Hippocampal formation (tissue), 2 donors: ENCODE measurements at places on chromosomes 1 and 21.
A peak's percentile ranks its signal among the peaks of the same experiment; 100 is the strongest.

DNA sequence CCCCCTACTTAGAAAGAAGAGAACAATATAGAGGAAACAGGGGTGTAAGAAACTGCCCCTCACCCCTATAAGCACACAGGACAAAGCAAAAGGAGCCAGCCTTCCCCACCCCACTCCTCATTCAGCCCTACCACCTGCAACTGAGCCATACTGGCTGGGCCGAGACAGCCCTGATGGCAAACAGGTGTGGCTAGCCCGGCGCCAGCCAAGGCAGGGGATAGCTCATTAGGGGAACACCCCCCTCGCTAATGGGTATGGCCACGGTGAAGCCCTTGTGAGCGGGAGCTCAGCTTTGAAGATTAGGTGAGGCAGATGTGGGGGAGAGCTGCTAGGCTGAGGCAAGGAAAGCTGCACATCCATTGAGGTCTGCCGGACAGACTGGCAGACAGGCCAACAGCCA, 65.5 kb downstream of the ERI3 start:
- DNase-seq = no peak

- no peak for DNase-seq
These were observed 47.0 kb upstream of the MPC2 start for GRCh38 chr1:167983797-167984420.

DNA sequence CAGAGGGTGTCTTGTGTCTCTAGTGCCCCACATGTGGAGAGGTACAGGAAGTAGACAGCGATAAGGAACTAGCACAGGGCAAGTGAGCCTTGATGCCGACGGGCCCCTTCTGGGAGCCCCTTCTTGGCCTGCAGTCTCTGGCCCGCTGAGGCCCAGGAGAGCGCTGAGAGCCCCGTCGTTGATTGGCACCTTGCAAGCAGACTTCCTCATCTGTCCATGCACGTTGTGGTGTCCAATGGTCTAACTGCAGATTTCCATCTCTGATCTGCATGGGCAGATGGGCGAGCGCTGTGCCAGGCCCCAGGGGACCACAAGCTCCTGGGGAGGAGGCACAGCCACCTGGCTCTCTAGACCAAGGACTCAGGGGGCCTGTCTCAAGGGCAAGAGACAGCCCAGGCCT, 32.4 kb downstream of the PLEKHA6 start:
- DNase-seq = no peak

- no peak for DNase-seq
These were observed 7.1 kb downstream of the IFI44L start for GRCh38 chr1:78627321-78627720.

DNA sequence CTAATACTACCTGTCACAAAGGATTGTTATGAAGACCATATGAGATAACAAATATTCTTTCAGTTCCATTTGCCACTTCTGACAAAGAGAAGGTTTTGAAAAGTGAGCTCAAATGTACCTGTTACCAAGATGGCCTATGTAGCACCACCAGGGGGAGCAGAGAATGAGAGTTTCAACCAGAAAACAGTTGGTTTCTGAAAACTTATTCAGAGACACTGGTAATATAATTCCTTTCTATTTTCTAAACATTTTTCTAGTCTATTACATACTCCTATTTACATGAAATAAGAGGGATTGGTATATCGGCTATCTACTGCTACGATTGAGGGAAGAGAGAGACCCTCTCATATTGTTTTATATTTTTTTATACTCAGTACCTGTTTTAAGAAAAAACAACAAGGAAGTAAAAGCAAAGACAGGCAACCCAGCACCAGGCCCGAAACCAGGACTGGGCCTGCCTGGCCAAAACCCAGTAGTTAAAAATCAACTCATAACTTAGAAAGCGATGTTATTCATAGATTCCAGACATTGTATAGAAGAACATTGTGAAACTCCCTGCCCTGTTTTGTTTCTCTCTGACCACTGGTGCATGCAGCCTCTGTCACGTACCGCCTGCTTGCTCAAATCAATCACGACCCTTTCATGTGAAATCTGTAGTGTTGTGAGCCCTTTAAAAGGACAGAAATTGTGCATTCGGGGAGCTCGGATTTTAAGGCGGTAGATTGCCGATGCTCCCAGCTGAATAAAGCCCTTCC, 48.3 kb downstream of the IL23R start:
- no peak for DNase-seq

DNA sequence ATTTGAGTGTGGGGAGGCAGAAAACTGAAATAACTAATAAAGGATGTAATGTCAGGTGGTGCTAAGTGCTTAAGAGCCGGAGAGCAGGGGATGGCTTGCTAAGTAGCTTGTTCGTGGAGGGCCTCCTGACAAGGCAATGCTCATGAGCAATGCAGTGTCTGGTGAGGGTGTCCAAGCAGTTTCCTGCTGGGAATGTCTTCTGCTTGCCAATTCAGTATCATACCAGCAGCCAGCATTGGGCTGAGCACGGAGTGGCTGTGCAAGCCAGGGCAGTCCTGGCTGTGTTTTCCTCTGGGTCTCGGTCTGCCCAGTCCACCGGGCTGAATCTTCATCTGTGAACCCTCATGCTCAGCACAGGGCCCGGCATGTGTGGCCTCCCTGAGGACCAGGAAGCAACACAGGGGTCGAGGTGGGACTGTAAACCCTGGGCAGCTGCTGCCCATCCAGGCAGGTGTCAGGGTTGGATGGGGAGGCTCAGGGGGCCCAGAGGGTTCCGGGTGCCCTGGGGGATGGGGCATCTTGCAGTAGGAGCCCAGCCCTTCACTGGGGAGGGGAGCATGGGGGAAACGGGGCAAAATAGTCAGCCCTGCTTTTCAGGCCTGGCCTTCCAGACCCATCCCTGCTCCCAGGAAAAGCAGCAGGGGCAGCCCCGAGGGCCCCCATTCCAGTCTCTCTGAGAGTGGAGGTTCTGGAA, 27.5 kb downstream of the EDN2 start:
- no peak for DNase-seq

DNA sequence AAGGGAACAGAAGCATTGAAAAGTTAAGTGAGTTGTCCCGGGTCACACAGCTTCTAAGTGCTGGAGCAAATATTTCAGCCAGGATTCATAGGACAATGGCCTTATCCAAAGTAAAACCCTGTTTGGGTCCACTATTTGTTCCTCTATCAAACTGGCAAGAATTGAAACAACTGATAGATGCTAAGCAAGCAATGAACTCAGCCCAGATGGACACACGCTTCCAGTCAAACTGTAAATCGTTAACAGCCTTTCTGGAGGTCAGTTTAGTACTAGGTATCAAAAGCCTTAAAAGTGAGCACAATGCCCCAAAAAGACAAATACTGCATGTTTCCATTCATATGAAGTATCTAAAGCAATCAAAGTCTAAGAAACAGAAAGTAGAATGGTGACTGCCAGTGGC, 779 bp upstream of the SVBP start:
- no peak for DNase-seq

DNA sequence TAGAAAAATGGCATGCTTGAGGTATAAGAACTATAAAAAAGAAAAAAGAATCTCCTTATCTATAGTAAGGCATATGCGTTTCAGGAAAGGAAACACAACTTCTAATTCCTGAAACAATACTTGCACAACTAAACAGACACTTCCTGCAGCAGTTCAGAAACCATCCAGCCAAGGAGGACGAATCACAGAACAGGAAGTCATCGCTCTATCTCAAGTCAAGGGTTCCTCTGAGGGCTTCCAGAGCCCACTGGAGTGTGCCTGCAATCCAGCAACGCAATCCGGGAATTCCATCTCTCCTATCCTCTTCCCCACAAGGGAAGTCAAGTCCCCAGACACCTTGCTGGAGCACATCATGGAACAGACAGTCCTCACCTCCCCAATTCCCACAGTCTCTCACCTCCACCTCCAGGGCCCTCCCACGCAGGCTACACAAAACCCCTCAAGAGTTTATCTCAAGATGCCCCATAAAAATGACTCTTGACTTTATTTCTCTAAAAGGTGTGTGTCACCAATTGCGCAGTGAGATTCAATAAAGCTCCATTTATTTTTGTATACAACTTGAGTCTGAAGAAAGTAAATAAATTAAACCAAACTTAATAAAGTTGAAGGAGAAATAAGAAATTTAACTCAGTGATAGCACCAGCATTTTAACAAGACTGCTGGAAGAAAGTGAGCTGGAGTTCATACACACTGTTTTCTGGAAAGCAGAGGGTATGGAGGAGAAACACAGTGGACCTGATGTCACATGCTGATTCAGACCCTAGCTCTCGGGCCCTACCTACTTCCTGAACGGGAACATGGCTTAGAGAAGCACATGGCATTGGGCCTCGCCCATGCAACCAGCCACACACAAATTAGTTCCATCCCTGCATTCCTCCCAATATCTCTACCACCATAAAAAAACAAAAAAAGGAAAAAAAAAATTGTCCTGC, 39.9 kb downstream of the SIPA1L2 start:
- DNase-seq = peak; percentile 10

- no peak for DNase-seq
These were observed 3.0 kb upstream of the ADCY10 start for GRCh38 chr1:167916766-167917511.

DNA sequence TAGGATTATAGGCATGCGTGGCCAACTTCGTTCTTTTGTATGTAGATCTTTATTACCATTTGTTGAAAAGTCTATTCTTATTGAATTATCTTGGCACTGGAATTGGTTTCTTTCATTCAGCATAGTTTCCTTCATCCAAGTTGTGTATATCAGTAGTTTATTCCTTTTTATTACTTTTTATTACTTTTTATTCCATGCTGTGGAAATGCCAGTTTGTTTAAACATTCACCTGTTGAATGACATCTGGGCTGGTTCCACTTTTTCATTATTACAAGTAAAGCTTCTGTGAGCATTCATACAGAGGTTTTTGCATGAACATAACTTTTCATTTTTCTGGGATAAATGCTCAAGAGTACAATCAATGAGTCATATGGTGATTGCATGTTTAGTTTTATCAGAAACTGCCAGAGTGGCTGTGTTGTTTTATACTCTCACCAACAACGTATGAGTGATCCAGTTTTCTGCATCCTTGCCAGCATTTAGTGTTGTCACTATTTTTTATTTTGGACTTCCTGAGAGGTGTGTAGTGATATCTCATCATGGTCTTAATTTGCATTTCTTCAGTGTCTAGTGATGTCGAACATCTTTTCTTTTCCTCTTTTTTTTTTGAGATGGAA, 28.6 kb downstream of the PTPRU start:
- DNase-seq = no peak

DNA sequence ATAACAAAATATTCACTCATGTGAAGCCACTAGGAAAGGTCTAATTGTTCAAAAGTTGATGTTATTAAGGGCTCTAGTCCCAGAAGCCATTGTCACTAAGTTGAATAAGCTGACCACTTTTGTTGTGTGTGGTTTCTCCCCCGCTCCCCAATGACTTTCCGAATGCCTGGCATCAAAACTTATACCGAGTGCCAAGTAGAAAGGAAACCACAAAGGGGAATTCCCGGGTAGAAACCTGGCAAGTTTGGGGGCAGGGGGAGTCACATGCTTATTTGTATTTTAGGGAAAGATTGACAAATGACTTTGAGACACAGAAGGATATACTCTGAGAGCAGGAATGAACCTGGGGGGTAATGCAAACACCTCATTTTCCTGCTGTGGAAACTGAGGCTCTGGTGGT, 154.1 kb downstream of the TGFBR3 start:
- no peak for DNase-seq

DNA sequence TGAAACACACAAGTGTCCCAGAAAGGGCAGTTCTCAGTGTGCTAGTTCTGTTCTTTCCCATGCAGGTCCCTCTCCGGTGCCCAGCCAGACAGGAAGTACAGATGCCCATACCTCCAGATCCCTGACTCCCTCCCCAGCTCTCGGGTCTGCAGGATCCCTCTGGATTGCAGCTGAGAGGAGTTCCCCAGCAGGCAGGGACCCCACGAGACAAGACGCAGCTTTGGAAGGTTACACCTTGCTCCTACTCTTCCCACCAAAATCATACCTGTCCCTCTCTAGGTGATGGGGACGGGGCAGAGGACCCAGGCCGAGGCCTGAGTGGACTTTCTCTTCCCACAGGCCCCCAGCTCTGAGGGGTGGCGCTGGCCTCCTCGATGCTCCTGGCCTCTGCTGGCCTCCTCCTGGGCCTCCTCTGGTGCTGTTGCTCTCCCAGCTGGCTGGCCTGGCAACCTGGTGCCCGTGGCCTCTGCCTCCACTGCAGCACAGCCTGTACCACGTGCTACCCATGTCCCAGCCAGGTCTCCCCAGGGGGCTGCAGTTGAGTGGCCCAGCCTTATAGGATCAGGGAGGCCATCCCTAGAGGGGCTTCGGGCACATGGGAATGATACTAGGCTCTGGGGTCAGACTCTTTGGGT, 9.4 kb downstream of the LDLRAD2 start:
- DNase-seq = no peak

DNA sequence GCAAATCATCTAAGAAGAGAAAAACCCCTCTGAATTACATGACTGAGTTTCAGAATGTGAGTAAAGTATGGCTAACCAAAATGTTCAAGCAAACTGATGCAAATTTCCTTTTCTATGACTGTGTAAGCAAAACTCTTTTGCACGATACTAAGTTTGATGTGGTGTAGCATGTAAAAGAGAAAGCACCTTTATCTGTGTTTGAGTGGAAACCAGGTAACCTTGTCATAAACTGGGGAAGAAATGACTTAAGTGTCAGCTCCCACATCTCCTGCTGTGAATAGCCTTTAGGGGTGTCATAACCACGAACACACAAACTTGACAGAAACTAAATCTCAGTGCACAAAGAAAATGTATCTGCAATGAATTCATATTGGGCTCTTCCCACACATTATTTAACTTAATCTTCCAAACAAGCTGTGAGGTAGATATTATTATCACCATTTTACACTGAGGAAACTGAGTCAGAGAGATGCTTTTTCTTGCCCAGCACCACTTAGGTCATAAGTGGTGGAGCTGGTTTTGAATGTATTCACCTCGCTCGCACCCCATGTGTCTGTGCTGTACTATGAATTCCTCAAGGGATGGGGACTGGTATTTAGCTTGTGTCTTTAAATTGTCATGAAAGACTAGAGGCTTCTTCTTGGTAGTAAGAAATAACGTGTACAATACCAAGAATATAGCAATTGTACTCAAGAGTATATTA, 32.9 kb upstream of the IL12RB2 start:
- DNase-seq = no peak

GRCh38 chr1:158371188-158371953, 17.7 kb downstream of the CD1E start:
- no peak for DNase-seq

DNA sequence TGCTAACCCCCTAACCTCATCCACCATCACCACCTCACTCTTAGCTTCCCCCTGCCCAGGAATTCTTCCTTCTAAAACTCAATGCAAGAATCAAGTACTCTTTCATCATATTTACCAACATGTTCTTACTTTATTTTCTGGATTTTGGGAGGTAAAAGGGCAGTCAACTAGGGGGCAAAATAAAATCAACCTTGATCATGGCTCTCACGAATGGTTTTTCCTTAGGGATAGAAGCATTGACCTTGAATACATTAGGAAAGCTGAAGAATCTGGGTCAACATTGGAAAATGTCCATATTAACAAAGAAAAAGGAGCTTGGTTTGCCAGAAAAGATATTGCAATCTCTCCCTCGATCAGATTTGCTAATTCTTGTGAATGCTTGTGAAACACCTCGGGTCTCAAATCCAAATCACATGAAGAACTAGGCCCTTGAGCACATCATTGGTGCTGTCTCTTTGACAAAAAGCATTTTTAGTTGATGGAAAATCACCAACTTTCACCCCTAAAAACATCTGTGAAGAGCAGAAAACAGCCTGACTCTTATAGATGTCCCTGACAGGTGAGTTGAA, 58.9 kb downstream of the ZC3H11B start:
- DNase-seq = no peak
